ENCODE measurements at places on chromosomes 16 and 17.

DNA sequence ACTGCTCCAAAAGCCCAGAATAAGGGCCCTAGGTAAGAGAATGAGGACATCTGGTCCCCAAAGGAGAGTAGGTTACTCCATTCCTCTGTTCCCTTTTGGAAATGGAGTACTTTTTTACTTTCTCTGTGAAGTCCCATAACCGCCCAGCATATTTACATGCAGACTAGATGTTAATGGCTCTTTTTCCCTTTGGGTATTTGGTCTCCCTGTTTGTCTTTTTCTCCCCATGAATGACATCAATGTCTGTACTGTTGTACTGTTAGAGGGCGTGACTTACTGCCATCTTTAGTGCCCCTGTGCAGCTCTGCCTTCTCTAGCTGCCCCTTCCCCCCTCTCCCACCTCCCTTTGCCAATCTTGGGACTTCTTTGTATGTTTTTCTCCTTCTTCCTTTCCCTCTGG lies 19.0 kb downstream of the GPR179 start:
- DNase-seq, result no peak

DNA sequence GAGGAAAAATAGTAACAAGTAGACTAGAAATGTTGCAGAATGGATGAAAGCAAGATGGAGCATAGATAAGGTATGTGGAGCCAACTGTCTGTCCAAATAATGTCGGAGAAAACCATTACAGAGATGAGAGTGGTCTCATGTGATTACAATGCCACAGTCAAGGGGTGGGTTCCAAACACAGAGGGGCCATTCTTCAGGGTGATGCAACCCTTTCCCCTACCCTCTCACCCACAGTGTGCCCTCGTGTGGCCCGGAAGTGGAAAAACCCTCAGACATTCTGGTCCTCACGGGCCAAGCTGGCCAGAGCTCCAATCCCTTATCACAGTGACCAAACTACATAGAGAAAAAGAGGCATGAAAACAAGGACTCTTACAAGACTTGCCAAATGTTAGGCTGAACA lies 17.7 kb upstream of the HS3ST3A1 start:
- DNase-seq, result no peak

GRCh38 chr17:34842235-34842634 lies 119.0 kb downstream of the CCT6B start:
- DNase-seq, result no peak

DNA sequence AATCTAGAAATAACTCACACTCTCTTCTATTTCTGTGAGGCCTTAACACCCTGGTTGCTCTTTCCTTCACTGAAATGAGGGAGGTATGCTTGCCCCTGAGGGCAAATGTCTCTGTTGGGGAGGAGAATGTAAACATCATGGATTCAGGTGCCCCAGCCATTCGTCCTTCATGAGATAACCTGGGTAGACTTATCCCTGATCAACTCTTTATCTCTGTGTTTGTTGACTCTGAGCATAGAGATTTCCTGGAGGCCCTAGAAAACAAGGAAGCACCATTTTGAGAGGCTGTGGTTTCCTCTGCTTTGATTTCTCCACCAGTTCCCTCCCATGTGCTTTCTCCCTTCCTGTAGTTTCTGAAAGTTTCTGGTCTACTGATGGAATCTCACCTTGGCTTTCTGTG lies 77.3 kb downstream of the PHKB start:
- DNase-seq, result no peak

GRCh38 chr17:78140169-78141051 lies 5.8 kb upstream of the C17orf99 start:
- DNase-seq, result peak; percentile 85

DNA sequence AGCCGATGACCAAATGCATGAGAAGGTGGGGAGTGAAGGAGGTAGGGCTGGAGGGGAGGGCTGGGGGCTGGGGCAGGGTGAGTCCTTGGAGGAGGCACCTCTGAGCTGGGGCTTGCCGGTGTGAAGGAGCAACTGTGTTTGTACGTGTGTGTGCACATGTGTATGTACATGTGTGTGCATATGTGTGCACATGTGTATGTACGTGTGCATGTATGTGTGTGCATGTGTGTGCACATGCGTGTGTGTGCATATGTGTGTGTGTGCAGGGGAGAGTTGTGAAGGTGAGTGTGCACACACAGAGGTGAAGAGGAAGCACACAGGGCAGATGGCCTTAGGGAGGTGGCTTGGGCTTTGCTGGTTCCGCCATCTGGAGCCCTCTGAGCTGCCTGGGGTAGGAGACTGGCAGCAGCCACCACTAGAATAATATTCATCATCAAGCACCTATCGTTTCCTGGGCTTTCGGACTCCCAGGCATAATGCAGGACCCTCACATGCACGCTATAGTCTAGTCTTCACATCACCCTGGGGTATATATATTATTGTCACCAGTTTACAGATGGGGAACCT lies 120.9 kb upstream of the CDC42EP4 start:
- DNase-seq, result no peak

- DNase-seq, result no peak
Measured at GRCh38 chr16:11108466-11108805, 147.6 kb downstream of the SOCS1 start.

DNA sequence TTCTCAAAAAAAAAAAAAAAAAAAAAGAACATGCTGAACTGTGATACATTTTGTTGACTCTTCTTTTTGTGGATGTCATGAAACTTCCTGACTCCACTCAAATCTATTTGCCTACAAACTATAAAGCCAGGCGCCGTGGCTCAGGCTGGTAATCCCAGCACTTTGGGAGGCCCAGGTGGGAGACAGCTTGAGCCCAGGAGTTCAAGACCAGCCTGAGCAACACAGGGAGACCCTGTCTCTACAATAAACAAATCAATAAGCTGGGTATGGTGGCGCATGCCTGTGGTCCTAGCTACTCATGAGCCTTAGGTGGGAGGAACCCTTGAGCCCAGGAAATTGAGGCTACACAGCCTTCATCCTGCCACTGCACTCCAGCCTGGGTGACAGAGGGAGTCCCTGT lies 1.5 kb upstream of the NT5C start:
- DNase-seq, result no peak

DNA sequence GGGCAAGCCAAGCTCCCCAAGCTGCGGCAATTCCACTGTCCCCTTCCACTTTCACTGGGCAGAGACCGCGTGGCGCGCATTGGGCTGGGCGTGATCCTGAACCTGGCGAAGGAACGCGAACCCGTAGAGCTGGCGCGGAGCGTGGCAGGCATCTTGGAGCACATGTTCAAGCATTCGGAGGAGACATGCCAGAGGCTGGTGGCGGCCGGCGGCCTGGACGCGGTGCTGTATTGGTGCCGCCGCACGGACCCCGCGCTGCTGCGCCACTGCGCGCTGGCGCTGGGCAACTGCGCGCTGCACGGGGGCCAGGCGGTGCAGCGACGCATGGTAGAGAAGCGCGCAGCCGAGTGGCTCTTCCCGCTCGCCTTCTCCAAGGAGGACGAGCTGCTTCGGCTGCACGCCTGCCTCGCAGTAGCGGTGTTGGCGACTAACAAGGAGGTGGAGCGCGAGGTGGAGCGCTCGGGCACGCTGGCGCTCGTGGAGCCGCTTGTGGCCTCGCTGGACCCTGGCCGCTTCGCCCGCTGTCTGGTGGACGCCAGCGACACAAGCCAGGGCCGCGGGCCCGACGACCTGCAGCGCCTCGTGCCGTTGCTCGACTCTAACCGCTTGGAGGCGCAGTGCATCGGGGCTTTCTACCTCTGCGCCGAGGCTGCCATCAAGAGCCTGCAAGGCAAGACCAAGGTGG lies 9.8 kb downstream of the SARM1 start:
- DNase-seq, result no peak

DNA sequence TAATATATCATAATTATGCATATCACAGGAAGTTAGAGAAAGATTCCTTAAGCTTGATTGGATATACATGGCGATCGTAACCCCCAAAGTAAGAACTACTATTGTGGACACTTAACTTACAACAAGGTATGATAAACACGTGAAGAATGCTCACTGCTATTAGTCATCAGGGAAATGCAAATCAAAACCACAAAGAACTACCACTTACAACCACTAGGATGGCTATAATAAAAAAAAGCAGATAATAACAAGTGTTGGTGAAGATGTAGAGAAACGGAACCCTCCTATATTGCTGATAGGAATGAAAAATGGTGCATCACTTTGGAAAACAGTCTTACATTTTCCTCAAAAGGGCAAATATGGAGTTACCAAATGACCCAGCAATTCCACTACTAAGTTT lies 265.9 kb downstream of the SLC39A11 start:
- no peak for DNase-seq

GRCh38 chr16:76946879-76947278 lies 244.1 kb upstream of the MON1B start:
- no peak for DNase-seq
